ENCODE measurements at places on chromosomes 13 and 19. TPM values are rescaled to one million over a fixed set of nuclear protein-coding genes. Genes with fewer than 3 reads are reported as not detected.

ZNF552 gene
- 29.7 TPM for polyA plus RNA-seq

WDR87 gene
- polyA plus RNA-seq, result 0.03 TPM

GZMM gene
- 0.15 TPM for polyA plus RNA-seq

NDUFA3 gene
- polyA plus RNA-seq, result 105 TPM

IRF2BP1 gene
- polyA plus RNA-seq, result 14.5 TPM

THSD1 gene
- 6.0 TPM for polyA plus RNA-seq

KIR3DL1 gene
- not detected for polyA plus RNA-seq

SSC5D gene
- polyA plus RNA-seq, result 1.1 TPM

FREM2 gene
- polyA plus RNA-seq, result 52.7 TPM

IGFL3 gene
- polyA plus RNA-seq, result not detected

C19orf73 gene
- polyA plus RNA-seq, result 0.20 TPM

DNA sequence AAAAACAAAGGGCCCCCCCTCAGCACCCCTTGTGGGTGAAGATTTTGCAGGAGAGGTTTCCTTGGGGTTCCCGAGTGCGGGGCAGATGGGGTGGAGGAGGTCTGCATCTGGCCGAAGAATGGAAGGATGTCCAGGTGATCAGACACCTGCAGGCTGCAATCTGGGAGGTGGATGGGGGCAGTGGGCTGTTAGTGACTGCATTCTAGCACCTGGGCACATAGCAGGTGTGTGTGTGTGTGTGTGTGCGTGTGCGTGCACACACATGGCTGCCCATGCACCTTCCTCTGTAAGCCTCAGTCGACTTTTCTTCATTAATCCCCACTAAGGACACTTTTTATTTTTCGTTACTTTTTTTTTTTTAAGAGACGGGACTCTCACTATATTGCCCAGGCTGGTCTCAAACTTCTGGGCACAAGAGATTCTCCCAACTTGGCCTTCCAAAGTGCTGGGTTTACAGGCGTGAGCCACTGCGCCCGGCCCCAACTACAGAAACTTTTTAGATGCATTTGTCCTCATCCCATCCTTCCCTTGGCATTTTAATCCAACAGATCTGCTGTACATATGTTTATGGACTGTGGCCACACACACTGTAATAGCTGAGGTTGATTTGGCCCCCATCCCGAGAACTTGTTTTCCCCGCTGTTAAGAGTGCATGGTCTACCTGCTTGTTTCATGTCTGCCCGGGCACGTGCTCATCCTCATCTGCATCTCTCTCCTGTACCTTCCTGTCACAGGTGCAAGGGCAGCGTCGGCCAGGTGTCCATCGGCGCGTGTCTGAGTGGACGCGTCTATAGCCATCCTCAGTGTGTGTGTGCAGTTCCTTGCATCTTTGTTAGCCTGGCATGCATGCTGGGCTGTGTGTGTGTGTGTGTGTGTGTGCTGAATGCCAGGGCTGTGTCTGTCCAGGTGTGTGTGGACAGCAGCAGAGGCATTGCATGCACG, 731 bp downstream of the MAG start:
- DNase-seq, result no peak

DNA sequence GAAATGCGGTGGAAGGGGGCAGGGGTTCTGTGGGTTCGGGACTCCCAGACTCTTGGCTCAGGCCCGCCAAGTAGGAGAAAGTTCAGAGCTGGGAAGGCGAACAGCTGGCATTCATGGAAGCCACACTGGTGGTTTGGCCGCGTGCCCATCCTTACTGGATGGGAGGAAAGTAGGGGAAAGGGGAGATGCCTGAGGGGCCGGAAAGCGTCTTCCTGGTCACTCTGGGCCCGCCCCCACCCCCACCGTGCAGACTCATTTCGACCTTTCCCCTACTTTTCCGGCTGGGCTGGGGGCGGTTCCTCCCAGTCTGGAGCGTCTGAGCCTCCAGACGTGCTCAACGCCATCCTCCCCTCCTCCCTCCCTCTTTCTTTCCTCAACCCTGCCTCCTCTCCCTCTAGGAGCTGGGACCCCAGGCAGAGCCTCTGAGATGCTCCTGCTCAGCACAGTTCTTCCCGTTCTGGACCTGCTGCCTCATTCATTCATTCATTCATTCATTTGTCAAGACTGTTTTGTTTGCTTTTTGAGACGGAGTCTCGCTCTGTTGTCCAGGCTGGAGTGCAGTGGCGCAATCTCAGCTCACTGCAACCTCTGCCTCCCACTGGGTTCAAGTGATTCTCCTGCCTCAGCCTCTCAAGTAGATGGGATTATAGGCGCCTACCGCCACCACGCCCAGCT, 3.5 kb downstream of the ANGPTL4 start:
- peak; percentile 93 for DNase-seq

- DNase-seq, result no peak
Observed at GRCh38 chr13:60970736-60971135, 444.9 kb downstream of the PCDH20 start.

GRCh38 chr13:96650301-96650886, 343.9 kb downstream of the OXGR1 start:
- DNase-seq, result no peak

- no peak for DNase-seq
Observed at GRCh38 chr19:29526730-29527499, 1.1 kb downstream of the VSTM2B start.

- DNase-seq, result no peak
Observed at GRCh38 chr19:4302243-4302640, at the start of gene TMIGD2. TMIGD2 (minus strand) TSS chr19:4302389; CDS start chr19:4302385, 4 bp downstream.

DNA sequence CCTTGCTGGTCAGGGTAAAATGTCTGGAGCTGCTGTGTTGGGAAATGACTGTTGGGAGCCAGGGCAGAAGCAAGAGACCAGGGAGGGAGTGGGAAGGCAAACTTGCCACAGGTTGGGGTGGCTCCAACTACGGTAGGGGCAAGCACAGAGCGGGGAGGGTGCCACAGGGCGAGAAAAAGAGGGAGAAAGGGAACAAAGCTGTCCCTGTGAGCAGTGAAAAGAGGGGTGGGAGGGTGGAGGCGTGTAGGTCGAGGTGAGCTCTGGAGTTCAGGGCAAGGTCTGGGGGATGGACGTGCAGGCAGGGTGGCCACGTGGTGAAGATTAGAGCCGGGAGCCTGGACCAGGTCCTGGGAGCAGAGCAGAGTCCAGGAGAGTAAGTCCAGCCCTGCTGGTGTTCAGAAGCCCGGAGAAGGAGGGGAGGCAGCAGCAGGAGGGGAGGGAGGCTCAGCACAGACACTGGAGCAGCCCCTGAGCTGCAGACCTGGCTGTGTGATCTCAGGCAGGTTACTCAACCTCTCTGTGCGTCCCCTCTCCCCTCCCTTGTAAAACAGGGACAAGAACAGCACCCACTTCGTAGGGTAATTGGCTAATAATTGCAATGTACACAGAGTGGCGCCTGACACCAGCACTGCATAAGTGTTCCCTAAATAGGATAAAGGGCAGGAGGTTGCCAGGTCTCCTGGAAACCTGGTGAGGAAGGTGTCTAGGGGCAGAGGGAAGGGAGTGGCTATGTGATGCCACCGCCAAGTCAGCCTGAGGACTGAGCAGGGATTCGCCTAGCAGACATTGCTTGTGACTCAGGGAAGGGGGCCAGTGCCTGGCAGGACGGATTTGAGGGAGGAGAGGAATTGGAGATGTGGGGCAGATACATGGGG, 3.2 kb upstream of the POLR2E start:
- DNase-seq, result no peak

DNA sequence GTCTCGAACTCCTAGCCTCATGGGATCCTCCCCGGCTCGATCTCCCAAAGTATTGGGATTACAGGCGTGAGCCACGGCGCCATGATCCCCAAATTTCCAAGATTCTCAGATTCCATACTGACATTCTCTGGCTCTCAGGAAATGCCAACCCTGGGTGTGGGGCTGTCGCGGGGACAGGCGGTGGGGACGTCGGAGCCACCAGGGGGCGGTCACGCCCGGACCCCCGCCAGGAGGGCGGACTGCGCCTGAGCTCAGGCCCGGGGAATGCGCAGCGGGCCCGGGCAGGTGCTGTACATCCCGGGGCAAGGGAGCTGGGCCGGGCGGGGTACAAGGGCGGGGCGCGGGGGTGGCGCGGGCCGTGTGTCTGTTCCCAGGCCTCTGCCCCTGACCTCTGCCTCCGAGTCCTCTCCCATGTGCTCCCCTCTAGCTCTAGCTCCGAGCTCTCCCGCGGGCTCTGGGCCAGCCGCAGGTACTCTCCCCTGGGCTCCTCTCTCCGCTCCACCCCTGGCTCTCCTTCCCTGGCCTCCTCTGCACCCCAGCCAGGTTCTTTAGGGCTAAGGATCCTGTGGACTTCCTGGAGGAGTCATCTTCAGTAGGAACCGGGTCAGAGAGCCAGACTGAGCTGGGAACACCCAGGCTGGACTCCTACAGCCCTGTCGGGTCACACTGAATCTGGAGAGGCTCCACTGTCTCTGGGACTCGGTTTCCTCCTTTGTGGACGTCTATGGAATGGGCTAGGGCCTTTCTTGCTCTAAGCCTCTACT, 2.4 kb downstream of the PPP1R13L start:
- DNase-seq, result no peak

GRCh38 chr19:1018393-1018792, 2.5 kb downstream of the TMEM259 start:
- no peak for DNase-seq

DNA sequence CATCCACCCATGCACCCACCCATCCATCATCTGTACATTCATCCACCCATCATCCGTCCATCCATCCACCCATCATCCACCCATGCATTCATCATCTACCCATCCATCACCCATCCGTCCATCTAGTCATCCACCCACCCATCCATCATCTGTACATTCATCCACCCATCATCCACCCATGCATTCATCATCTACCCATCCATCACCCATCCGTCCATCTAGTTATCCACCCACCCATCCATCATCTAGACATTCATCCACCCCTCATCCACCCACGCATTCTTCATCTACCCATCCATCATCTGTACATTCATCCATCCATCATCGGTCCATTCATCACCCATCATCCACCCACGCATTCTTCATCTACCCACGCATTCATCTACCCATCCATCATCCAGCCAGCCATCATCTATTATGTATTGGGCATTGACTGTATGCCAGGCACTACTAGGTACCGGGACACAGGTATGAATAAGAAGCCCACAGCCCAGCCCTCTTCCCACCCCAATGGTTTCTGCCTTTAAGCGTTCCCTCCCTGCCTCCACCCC, 16.7 kb upstream of the GALP start:
- DNase-seq, result no peak

- DNase-seq, result peak; percentile 41
Observed at GRCh38 chr13:23547000-23547590, 23.1 kb upstream of the TNFRSF19 start.

DNA sequence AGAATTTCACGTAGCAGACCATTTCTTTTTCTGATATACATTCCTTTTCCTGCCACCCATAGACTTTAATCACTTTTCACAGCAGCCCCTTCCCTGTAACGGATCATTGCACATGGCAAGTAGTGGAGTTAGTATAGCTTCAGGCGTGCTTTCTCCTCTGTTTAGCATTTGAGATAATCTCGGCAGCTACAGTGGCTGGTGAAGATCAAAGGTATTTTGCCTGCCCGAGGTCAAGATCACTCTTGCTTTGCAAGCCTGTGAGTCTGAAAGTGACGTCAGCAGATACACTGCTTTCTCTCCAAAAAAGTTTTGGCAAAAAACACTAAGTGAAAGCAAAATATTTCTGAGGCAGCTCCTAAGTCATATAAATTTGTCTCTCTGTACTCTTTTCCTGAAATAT, 260.0 kb downstream of the NDFIP2 start:
- DNase-seq, result no peak

DNA sequence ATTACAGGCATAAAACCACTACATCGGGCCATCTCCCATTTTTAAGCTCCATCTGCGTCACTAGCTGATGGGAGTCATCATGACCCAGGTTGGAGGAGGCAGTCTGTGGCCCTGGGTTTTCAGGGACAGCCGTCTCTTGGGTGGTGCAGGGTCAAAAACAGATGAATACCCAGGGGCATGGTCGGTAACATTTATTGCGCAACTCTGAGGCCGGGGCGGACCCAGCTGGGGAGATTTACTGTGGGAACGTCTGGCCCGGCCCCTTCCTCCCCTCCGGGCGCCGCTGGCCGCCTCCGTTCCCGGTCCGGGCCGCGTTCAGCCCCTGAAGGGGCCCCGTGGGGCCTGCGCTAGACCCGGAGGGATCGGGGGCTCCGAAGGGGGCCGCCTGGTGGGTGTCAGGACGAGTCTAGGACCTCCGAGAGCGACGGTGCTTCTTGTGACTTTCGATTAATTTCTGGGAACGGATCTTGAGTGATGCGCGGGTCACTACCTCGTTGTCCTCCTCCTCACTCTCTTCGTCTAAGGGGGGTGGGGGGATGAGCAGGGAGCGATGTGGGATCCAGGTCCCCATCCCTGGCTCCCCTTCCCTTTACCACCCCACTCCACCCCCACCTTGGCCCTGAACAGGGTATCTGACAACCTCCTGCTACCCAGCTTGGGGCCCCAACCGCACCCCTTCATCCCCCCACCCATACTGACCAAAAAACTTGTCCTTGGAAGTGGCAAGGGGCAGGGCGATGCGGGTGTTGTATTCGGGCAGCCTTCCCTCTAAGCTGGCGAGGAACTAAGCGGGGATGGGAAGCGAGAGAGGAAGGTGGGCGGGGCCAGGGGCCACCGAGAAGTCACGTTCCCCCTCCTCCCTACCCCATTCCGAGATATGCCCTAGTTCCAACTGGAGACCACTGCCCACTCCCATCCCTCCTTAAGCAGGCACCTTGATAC, 1.6 kb upstream of the RGL3 start:
- peak; percentile 48 for DNase-seq

DNA sequence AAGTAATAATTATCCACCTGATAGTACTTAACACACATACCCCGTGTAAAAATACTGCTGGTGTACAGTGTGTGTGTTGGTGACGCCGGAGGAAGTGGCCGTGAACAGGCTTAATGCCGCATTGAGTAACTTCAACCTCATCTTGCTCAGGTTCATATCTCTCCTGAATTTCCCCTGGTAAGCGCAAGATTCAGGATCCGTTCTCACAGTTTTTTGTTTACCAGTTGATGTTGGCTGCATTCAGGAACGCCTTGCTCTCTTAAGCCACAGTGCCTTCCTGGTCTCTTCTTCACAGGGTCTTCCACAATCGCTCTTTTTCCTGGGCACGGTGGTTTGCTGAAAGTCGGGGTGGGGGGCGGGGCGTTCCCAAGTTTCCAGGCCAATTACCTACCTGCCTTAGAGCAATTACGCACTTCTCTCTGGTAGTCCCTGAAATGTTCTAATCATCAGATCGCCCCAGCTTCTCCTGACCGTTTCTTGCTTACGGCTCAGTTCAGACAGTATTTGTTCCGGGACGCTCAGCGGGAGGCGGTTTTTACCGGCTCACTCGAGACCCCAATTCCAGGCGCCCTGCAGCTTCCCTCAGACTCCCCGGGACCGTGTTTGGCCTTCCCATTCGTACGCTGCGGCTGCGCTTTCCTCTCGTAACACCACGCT, 706 bp upstream of the DNAJC3 start:
- DNase-seq, result peak; percentile 58

GRCh38 chr19:17847538-17848366, at the start of gene JAK3:
JAK3 (minus strand) TSS chr19:17847982; CDS start chr19:17844417, 3,565 bp downstream.
- peak; percentile 75 for DNase-seq

DNA sequence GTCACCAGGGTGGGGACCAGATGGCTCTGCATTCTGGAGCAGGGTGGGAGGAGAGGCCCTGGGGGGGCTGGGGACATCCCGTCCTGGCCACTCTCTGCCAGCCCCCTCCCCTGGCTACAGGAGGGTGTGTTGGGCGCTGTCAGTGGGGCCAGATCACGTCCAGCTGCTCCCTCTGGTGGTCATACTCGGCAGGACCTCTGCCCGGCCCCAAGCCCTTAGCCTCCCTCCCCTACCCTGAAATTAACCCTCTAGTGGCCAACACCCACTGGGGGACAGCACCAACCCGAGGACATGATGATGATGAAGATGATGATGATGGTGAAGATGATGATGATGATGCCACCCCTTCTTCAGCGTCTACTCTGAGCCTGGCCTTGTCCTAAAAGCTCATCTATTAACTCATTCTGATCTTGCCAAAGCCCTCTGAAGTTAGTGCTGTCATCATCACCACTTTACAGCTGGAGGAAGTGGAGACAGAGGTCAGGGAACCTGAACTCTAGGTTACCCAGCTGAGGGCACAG, 590 bp upstream of the LGI4 start:
- DNase-seq, result peak; percentile 76
